Sciatic nerve (tissue), 2 donors: ENCODE measurements at places on chromosomes 6 and 20. TPM values are rescaled to one million over a fixed set of nuclear protein-coding genes. Genes with fewer than 3 reads are reported as not detected.

PSORS1C1 gene
- total RNA-seq: 0.62 TPM

ADGRG6 gene
- total RNA-seq: 57.4 TPM

PTK6 gene
- 0.13 TPM for total RNA-seq

LPA gene
- 0.36 TPM for total RNA-seq

MATN4 gene
- total RNA-seq: 0.22 TPM

LIN28B gene
- total RNA-seq: not detected

TRIM31 gene
- not detected for total RNA-seq

DNA sequence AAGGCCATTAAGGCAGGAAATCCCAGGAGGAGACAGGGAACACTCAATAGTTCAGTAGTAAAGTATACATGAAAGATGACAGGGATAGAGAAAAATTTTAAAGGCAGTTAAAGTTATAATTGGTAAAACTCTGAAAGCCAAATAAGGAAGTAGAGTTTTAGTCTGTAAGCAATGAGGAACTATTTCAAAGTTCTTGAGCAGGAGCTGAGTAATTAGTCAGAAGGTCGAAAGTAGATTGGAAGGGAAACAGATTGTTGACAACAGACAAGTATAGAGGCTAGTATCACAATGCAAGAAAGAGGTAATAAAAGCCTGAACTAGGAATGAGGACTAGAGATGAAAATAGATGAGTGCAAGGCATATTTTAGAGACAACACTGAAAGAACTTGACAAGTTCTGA, 150.3 kb downstream of the CDK19 start:
- no peak for DNase-seq

DNA sequence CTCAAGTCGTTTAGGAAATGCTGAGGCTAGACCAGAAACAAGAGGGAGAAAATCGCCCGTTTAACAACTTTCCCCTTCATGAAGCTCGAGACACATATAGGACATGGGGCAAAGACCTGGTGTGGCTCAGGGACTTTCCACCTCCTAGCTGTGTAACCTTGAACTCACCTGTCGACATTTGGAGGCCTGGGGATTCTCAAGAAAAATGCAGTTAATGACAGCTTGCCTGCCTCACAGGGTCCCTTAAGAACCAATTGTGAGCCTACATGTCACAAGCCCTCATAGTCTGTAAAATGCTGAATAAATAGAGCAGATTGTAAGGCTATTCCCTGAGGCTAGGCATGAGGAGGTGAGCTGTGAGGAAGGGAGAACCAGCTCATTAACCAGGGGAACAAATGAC, 35.1 kb downstream of the MGME1 start:
- DNase-seq: no peak

DNA sequence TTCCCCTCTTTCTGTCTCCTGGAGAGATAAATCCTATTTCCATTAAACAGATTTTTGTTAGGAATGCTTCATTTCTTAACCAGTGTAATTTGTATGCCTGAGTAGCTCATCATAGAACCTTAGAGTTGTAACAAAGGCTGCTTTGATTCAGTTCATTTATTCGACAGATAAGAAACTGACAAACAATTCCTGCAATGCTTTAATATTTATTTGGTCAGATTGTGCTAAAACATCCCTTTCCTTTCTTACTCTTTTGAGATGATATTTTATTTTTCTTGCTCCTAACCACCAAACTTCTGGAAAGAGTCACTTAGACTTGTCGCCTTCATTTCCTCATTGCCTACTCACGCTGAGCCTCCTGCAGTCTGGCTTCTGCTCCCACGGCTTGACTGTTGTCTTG, 89.0 kb upstream of the SUPT3H start:
- no peak for DNase-seq

DNA sequence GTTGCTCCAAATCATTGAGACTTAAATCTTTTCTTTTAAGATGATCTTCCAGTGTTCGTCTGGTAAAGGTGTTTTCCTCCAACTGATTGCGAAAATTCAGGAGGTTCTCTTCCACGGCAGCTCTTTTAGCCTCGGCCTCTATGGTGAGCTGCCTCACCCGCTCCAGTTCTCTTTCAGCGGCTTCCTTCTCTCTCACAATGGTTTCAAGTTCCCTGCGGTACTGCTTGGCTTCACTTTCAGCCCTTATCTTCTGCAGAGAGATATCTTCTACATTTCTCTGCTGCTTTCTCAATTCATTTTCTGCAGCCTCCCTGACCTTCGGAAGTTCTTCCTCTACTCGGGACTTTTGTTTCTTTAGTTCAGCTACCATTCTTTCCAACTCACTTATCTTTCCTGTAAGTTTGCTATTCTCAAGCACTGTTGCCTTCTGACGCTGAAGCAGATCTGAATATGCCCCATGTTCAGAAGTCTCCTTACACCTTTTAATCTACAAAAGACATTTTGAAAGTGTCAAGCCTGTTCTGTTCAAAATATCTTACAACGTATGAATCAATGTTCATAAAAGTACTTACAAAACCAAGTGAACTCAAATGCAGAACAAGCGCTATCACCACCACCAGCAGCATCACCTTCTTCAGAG, 22.3 kb downstream of the DST start:
- DNase-seq: no peak

DNA sequence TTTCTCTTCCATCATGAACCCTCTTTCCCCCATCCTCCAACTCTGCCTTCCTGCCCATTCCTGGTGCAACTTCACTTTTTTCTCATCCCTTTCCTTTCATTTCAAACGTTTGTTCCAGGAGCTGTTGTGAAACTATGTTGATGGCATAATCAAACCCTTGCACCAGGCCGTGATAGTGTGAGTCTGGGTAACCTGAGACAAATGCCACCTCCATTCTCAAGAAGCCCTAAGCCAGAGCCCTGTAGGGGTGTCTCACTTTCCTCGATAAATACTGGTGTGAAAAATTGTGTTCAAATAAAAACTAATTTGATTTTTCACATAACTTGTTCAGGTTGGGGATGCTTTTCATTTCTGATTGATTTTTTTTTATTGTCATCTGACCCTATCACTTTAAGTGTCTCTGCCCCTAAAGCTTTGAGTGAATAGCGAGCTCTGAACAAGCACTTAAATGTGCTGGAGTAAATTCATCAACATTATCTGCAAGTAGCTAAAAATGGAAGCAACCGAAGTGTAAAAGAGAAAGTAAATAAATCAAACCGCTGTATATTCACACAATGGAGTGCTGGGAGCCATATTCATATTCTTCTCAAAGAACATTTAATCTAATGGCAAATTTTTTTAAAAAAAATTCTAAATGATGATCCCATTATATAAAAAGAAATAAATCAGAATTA, 303.1 kb upstream of the CDYL start:
- DNase-seq: no peak

- DNase-seq: no peak
These were observed 28.8 kb upstream of the TSHZ2 start for GRCh38 chr20:52943185-52943841.

DNA sequence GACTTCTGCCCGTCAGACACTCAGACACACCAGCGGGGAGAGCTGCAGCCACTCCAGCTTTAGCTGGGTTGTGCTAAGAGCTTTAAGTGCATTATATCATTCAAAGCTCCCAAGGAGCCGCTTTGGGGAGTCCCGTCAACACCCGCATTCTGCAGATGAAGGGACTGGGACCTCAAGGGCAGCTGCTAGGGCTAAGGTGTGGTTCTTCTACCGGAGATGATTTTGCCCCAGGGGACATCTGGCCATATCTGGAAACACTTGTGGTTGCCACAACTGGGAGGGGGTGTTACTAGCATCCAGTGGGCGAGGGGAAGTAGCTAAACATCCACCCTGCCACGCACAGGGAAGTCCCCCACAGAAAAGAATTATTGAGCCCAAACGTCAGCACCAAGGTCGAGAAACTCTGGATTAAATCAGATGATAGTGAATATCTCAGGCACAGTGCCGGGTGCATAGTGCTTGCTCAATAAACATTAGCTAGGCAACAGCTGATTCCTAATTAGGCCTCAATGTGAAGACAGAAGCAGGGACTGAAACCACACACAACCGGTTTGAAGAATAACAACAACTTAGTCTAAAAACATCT, 29.6 kb downstream of the PMEPA1 start:
- DNase-seq: no peak

- no peak for DNase-seq
These were observed 19.6 kb downstream of the FOXC1 start for GRCh38 chr6:1629316-1629715.

DNA sequence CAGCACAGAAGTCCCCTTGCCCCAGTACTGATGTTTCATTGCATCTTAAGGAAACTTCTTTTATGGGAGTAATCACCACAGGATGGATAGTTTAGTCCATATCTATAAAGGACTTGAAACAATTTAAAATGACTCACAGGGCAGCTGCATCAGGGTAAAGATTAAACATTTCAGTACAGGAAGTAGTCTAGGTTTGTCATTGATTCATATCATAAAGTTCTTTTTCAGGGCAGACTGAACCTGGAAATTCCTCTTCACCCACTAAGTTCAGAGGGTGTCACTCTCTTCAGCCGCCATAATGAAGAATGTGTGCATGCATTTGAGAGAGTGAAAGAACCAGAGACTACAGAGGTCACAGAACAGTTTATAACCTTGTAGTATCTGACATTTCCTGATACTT, 296.3 kb upstream of the JAG1 start:
- DNase-seq: no peak

- DNase-seq: no peak
These were observed 31.2 kb downstream of the NUS1 start for GRCh38 chr6:117706504-117706903.

- DNase-seq: no peak
These were observed 62.4 kb upstream of the STXBP5 start for GRCh38 chr6:147141711-147142308.

DNA sequence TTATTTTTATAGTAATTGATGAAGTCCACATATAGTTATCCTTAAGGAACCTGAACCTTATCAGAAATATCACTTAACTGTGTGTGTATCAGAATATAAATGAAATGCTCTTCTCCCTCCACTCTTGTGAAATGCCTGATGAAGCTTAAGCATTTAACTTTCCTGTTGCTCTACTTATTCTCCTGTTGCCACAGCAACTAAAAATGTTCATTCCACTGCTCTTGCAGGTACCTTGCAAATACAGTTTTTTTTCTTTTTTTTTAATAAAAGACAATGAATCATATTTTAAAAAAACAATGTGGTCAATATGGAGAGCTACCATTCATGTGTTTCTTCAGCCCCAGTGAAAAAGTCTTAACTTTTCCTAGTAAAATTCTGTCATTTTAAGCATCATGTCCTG, 210.3 kb downstream of the RFPL4B start:
- DNase-seq: no peak

DNA sequence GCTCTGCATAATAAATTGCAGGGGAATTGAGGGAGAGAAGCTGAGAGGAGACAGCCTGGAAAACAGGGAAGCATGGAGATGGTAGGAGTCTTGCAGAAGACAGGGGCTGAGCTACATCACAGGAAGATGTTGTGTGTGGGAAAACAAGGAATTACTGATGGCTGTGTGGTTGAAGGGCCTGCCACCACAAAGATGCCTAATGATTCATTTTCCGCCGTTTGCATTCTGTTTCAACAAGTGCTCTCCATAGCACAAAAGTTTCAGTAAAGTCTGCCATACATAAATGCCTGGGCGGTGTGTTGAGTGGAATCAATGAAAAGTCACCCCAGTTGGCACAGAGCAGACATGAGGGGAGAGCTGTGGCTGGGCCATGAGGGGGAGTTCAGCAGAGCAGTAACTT, 5.6 kb upstream of the KLHL31 start:
- no peak for DNase-seq

GRCh38 chr6:7148100-7148822, 40.5 kb downstream of the RREB1 start:
- no peak for DNase-seq

GRCh38 chr20:16566080-16566479, 7.2 kb downstream of the KIF16B start:
- DNase-seq: no peak

DNA sequence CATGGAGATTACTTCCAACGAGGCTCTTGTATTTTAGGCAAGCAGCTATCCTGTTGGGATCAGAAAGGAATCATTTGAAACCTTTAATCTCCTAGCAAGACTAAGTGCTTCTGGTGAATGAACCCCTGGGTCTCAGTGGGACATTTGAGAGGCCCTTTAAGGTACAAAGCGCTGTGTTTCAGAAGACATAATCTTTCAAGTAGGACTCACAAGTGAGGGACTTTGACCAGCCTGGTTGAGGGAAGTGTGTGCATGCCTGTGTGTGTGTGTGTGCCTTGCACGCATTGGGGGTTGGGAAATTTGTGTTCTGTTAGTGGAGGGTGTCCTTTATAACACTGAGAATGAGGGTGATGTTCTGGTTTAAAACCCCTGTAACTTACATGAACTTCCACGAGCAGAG, 64.4 kb upstream of the KCNG1 start:
- no peak for DNase-seq

GRCh38 chr6:132843316-132844035, 29.1 kb downstream of the RPS12 start:
- DNase-seq: no peak

DNA sequence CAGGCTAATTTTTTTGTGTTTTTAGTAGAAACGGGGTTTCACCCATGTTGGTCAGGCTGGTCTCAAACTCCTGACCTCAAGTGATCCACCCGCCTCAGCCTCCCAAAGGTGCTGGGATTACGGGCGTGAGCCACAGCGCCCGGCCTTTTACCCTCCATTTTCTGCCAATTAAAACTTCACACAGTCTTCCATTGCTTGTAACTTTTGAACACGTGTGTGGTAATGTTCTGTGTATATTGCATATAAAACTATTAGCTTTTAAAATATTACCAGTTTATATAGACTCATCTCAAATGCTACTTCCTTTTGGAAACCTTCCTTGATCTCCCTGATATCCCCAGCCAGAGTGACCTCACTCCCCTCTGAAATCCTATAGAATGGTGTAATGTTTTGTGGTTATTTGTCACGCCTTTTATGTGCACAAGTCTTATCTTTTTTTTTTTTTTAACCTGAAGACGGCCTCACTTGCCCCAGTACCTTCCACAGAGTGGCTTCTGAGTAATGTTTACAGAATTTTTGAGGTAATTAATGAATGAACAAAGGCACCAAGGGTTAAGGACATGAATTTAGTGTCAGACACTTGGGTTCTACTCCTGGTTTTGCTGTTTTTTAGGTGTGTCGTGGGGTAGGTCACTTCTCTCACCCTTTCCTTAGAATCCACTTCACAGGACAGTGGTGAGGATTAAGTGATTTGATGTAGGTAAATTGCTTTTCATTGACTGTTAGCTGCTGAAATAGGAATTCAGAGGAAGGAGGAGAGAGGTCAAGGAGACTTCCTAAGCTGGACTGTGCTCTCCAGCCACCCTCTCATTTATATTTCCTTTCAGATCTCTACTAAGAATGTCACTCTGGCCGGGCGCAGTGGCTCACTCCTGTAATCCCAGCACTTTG, 11.2 kb upstream of the MMP24 start:
- no peak for DNase-seq

DNA sequence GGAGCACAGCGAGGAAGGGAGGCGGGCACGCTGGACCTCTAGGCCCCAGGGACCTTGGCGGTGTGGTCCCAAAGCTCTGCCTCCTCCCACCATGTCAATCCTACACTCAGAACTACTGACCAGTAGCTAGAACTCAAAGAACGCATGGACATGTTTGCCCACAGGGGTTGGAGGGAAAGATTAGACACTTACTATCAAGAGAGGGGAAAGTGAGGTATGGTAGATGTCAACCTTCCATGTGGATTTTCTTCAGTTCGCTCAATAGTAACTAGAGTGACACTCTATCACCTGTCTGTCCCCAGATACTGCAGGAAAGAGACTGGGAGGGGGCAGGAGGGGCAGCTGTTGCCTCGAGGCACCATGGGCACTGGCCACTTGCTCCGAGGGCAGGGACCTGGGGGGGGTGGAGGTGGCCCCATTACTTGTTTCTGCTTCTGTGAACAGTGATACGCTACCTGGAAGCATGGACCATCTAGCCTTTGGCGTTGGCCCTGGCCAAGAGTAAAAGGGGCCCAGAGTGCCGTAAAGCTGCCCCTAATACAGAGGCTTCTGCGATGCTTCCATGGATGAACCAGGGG, 912 bp upstream of the DIDO1 start:
- DNase-seq: no peak
